ENCODE measurements at places on chromosomes 7 and 10.

- DNase-seq, result no peak
Observed at GRCh38 chr7:20113427-20114027, 103.7 kb downstream of the MACC1 start.

GRCh38 chr10:73467206-73467605, 28.6 kb downstream of the PPP3CB start:
- DNase-seq, result no peak

DNA sequence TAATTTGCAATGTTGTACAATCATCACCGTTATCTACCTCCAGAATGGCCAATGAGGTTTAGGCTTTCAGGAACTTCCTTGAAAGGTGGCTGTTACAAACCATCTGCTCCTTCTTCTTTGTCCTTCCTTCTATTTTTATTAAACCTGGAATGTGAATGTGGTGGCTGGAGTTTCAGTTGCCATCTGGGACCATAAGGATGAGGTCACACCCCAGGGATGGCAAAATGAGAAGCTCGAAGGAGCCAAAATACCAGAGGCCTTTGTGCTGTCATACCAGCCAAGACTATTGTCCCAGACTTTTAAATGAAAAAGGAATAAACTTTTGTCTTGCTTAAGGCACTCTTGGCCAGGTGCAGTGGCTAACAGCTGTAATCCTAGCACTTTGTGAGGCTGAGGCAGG, 30.9 kb upstream of the LMTK2 start:
- no peak for DNase-seq

DNA sequence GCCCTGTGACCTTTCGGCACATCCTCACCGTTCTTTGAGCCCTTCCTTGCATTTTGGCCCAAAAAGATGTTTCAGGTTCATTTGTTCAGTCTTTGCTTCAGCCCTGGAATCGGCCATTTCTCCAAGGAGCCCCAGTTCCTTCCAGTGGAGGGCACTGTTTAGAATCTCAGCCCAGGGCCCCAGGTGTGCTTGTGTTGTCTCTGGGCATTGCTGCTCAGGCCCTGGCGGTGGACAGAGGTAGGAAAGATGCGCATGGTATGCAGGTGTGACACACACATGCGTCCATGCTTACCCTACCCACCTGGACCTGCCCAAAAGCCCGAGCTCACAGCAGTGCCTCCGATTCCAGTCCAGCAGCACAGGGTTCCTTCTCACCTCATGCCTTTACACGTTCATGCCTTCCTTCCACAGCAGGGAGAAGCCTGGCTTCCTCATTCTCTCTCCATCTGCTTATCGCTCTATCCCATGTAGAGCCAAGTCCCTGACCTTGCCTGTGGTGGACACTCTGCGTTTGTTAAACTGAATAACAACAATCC, 70.6 kb downstream of the LHPP start:
- peak; percentile 60 for DNase-seq

GRCh38 chr10:48684463-48684791, 246 bp upstream of the WDFY4 start:
- no peak for DNase-seq

DNA sequence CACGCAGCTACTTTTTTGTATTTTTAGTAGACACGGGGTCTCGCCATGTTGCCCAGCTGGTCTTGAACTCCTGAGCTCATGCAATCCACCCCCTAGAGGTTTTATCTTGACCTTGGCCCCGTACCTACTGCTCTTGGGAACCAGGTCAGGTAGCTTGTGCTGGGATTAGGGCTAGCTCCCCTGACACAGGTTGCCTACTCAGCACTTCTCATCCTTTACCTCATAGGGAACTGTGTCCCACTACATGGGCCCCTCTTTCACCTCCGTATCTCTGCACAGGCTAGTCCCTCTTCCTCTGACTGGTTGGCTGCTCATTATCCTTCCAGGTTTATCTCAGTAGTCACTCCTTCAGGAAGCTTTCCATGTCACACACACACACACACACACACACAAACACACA, 58.0 kb upstream of the ITPRID1 start:
- no peak for DNase-seq

DNA sequence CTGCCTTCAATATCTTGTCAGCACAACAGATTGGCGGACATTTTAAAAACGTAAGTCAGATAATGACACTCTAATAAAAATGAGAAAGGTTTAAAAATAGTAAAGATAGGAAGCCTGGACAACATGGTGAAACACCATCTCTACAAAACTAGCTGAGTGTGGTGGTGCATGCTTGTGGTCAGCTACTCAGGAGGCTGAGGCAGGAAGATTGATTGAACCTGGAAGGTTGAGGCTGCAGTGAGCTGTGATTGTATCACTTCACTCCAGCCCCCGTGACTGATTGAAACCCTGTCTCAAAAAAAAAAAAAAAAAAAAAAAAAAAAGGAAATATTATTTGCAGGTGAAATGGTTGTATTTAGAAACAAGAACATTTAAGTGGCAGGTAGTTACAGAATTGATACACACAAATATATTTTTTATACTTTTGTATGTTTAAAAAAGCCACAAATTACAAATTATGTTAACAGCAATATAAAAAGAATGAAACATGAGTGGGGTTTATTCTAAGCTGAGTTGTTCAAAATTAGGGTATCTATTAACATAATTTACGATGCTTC, 141.9 kb downstream of the ADK start:
- DNase-seq, result peak; percentile 82

DNA sequence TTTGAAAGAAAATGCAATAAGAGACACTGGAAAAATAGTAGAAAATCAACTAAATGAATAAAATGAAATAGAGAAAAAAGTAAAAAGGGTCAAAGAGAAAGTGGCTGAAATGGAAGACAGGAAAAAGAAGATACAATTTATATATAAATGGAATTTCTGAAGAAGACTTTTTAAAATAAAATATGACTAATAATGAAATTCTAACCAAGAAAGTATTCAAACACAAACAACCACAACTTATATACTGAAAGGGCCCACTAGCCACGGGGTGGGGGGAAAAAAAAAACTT, 232.1 kb downstream of the IMMP2L start:
- no peak for DNase-seq

DNA sequence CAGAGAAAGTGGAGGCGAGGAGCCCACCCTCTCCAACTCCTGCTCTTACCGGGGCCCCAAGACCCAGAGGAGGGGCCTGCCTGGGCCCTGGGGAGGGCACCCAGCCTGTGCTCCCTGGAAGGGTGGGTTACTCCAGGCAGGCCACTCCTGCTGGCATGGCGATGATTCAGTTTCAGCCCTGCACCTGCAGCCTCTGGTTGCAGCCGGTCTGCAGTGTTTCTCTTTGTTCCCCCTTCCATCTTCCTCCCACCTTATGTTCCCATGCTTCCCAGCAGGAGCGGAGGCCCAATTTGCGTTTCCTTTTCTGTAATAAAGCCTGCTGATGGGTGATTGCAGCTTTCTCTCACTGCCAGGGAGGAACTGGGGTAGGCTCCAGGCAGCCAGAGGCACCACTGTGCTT, 53.2 kb upstream of the FAM20C start:
- no peak for DNase-seq

GRCh38 chr7:141864765-141865447, 23.6 kb upstream of the PRSS37 start:
- no peak for DNase-seq

- no peak for DNase-seq
Observed at GRCh38 chr7:22627136-22627535, 99.9 kb upstream of the IL6 start.

DNA sequence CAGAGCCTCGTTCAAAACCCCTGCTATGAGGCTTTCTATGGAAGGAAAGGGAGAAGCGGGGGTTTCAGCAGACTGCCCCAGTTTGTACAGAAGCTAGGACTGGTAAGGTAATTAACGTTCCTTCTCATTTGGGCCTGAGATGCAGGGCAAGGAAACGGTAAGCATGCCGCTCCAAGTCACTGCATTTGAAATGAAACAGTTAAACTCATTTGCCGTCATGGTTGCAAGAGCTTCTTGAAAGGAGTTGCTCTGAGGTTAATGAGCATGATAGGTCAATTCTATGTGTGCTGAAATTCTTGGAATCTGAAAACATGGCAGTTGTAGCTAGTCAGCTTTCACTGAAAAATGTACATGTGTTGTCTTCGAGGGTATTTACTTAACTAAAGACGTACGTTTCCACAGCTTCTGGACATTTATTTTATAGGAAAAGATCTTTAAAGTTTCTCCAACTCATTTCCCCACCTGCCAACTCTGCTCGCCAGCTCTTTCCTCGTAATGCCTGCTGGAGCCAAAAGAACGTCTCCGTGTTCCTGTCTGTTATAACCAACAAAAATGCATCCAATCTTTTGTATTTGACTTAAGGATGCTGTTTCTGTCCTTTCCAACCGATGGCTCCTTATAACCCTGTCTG, 73.3 kb downstream of the ADAM12 start:
- no peak for DNase-seq

DNA sequence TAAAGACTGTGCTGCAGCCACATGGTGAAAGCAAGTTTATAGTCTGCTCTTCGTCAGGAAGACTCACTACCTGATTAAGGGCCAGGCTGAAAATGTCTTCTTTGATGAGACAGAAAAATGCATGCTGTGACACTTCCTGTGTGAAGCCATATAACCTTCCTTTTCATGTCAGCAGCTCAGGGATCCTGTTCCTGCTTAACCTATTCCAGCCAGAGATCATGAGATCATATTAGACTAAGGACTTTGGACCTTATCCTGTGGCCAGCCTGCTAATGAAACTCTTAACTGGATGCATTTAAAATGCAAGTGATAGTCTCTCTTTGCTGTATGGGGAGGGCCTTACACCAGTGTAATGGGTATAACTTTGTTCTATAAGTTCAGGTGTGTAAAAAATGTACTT, 165.2 kb downstream of the PTEN start:
- peak; percentile 67 for DNase-seq

DNA sequence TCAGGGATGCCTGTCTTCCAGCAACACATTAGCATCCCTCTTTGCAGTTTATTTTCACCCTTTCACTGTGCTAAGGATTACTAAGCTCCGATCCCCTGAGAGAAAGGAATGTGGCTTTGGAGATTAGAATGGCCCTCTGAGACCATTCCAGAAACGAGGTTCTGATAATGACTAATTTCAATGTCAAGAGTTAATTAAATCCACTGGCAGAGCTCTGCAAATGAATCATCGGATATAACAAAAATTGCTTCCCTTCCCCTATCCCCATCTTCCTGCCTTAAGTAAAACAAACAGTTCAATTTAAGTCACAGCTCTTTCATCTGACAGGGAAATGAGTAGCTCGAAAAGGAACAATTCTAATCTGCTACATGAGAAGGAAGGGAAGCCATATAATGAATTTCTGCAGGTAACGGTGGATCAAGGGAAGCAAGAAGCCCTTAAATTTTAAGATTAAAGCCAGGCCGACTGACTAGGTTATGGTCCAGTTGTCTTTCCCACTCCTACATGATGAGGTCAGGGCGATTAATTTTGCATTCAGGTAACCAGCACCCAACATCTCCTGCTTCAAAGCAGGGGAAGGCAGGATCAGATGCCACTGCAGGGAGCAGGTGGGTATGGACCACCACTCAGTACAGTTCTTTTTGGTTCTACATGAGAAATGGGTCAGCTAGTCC, 50.5 kb downstream of the MALSU1 start:
- peak; percentile 14 for DNase-seq

- no peak for DNase-seq
Observed at GRCh38 chr10:79092292-79092896, 23.6 kb downstream of the ZMIZ1 start.

DNA sequence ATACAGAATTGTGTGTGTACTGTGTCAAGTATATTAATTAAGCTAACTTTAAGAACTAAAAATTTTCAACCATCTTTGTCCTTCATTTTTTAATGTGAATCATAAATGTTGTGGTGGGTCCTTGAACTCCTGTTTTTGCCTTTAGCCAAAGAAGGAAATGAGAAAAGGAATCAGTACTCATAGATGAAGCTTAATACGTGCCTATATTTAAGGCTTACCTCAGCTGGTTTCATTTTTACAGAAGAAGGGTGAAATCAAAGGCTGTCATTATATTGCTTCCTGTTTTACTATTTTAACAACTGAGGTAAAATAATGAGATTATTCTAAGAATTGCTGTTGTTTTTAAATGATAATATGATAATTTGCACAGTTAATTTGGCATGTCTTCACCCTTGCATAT, 6.3 kb upstream of the SNX13 start:
- DNase-seq, result peak; percentile 14

GRCh38 chr7:29328811-29329210, 134.2 kb downstream of the CHN2 start:
- DNase-seq, result peak; percentile 83

GRCh38 chr7:69687739-69688433, 89.6 kb downstream of the AUTS2 start:
- DNase-seq, result peak; percentile 96

DNA sequence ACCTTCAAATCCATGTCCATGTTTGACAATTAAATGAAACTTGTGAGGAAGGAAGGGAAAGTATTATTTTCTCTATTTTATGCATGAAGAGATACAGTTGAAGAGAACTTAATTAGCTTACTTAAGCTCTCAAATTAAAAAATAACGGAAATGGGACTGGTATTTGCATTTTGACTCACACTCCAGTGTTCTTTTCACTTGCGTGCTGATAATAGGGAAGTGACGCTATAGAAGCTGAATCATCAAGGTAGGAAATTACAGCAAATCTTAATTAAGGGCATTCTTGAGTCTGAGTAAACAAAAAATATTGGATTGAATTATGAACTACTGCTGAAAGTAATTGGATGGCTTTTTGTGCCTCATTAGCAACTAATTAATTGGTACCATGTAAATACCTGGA, 44.0 kb upstream of the NPVF start:
- DNase-seq, result peak; percentile 29

DNA sequence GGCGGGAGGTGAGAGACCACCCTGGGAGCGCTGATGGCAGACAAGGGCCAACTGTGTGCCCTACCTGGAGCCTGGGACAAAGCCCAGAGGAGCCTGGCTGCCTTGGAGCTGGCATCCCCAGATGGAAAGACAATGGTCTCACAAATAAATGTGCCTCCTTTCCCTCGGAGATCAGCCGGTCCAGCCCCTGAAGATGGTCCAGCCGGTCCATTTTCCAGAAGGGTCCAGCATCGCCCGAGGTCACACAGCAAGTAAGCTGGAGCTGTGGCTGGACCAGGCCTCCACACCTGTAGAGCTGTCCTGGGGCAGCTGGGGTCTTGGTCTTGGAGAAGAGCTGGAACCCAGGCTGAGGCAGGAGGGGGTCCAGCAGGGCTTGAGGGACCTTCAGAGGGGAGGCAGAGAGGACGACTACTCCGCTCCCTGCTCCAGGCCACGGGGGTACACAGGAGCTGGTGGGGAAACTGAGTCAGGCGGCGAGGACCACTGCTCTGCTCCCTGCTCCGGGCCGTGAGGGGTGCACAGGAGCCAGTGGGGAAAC, 3.6 kb downstream of the ELFN1 start:
- no peak for DNase-seq

All from NCI-H69 (cell line).